ENCODE measurements at places on chromosomes 5 and 9.

GRCh38 chr9:107169796-107170195, 113.3 kb upstream of the RAD23B start:
- no peak for DNase-seq

GRCh38 chr9:136684339-136684738, 2.9 kb downstream of the AGPAT2 start:
- no peak for DNase-seq

DNA sequence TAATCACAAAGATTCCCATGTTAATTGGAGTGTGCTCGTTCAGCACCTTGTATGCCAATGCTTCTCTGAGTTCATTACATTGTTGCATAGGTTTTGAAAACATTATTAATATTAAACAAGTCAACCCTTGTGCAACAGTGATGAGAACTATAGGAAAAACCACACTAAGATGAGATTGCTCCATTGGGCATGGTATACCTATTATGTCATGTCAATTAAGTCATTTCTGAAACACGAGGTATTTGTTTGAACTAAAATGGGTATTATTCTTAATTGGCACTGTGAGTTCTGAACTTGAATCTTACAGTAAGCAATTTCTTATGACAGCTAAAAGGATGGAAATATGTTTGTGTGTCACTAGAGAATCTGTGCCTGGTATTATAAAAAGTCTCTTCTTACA, 447.7 kb downstream of the EFNA5 start:
- DNase-seq: no peak

- DNase-seq: no peak
Measured at GRCh38 chr5:52452098-52452497, 335.6 kb upstream of the ITGA1 start.

DNA sequence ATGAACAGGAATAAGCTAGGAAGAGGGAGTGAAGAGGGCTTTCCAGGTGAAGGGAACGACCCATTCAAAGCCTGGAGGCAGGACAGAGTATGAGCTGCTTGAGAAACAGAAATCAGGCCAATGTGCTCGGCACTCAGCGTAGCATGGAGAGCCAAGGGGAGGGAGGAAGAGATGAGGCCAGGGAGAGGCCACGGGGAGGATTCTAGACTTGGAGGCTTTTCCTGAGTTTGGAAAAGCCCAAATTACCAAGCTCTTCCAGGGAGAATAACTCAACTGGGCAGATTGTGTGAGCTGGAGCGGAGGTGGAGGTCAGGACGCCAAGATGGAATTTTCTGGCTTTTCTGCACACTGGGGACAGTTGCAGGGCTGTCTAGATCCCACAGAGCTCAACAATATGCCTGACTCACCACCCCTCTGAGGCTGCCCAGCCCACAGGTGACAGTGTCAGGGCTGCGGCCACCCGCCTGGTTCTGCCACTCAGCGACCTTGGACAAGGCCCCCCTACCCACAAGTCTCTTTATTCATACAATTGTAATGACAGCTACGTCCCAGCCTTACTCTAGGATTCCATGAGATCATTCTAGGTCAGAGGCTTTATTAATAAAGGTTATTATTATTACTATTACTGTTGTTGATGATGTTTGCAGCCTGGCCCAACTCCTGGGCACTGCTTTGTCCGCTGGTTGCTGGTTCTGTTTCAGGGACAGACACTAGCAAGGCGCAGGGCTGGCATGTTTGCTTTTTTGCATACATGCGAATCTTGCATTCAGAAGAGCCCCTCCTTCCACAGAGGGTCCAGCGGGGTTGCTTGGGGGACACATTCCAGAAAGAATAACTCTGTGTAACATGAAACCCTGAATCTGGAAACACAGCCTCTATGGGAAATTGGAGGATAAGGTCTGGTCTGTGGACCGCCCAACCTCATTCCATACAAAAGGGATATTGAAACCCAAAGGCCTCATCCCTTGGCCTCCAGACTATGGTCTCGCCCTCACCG, 9.4 kb upstream of the LMX1B start:
- no peak for DNase-seq

DNA sequence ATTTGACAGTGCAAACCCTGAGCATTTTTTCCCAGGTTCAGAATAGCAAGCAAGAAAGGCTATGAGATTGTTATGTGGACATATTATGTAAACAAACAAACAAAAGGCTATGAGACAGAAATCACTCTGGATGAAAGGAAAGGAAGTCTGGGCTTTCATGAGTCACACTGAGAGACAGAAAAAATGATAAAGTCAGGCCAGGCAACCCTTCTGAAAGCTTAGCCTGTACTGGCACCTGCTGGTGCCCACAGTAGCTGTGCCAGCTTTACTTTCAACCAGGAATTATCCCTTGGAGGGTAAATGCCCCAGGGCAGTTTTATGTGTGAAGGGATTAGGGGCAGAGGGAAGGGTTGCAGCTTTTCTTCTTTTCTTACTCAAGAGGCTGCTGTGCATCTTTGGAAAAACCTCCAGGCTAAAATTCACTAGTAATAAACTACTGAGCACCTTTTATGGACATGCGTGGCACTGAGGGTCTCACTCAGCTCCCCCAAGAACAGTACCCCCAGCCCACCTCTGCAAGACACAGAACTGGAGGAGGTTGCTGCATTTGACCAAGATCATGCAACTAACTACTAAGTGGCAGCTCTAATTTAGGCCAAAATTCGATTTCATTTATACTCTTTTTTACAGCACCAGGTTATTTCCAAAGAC, 41.7 kb downstream of the ACTL7B start:
- peak; percentile 48 for DNase-seq

GRCh38 chr9:133658442-133659431, 22.6 kb downstream of the DBH start:
- no peak for DNase-seq

DNA sequence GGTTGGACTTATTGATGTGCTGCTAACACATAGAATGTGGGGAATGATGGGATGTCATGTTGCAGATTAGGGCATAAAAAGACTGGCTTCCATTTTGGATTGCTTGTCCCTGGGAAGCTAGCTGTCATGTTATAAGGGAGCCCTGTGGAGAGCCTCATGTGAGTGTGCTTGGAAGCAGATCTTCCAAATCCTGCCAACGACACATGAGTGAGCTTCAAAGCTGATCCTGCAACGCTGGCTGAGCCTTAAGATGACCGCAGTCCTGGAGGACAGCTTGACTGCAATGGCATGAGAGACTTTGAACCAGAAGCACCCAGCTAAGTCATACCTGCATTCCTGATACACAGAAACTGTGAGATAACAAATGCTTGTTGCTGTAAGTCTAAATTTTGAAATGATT, 63.6 kb downstream of the NRG2 start:
- no peak for DNase-seq

- DNase-seq: no peak
Measured at GRCh38 chr9:98057138-98057799, 737 bp downstream of the NANS start.

DNA sequence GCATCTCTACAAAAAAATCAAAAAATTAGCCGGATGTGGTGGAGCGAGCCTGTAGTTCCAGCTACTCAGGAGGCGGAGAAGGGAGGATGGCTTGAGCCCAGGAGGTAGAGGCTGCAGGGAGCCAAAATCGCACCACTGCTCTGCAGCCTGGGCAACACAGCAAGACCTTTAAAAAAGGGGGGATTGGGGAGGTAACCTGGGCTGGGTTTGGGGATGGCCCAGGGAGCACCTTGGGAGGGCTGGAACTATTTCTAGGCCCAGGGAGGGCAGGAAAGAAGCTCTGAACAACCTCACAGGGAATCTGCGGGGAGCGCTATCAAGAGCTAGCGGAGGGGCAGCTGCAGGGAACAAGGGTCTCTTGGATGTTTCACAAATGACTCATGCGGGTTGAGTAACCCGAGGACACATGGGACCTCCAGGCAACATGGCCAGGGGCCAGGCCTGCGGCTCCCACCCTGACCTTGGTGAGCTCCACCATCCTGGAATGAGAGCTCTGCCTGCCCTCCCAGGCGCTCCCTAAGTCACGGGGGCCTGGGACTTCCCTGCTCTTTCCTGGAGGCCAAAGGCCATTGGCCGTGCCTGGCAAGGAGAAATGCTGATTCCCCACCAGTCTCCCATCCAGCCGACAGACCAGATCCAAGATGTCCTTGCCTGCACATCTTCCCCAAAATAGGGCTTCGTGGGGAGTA, 23.4 kb downstream of the SARDH start:
- no peak for DNase-seq

- DNase-seq: no peak
Measured at GRCh38 chr5:39648085-39648847, 223.5 kb upstream of the DAB2 start.

DNA sequence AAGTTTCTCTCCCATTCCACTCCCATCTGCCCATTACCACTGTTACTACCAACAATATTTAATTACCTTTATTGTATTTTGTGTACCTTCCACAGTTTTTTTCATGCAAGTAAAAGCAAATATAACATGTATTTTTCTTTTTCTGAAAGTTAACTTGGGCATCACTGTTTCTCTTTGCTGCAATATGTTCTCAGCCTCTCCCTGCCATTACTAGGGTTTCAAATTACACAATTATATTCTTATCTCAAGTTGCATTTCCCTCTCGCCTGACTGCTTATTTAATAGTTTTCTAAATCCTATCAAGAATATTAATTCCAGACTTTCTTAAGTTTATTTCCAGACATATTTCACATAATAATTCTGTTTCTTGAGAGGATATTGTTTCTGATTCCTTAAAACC, 46.9 kb upstream of the GAS1 start:
- DNase-seq: no peak

GRCh38 chr5:52690236-52690768, 97.4 kb upstream of the ITGA1 start:
- no peak for DNase-seq

DNA sequence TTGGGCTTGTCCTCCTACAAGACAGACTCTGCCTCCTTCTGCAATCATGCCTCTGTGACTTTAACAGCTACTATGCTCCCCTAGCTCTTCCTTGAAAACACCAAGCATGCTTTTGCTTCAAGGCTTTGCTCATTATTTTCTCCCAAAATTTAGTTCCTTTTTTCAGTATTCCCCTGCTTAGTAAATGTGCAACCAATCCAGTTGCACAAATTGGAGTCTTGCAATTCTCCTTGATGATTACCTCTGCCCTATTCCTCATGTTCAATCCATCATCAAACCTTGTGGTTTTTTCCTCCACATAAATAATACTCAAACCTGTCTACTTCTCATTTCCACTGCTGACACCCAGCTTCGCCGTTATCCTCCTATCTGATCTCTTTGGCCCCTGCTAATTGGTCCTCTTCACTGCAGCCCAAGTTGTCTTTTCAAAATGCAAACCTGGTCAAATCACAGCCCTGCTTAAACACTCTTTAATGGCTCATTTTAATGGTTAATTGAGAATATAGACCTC, 296.3 kb downstream of the CWC27 start:
- no peak for DNase-seq

- DNase-seq: no peak
Measured at GRCh38 chr5:102649731-102650130, 105.4 kb upstream of the PAM start.

DNA sequence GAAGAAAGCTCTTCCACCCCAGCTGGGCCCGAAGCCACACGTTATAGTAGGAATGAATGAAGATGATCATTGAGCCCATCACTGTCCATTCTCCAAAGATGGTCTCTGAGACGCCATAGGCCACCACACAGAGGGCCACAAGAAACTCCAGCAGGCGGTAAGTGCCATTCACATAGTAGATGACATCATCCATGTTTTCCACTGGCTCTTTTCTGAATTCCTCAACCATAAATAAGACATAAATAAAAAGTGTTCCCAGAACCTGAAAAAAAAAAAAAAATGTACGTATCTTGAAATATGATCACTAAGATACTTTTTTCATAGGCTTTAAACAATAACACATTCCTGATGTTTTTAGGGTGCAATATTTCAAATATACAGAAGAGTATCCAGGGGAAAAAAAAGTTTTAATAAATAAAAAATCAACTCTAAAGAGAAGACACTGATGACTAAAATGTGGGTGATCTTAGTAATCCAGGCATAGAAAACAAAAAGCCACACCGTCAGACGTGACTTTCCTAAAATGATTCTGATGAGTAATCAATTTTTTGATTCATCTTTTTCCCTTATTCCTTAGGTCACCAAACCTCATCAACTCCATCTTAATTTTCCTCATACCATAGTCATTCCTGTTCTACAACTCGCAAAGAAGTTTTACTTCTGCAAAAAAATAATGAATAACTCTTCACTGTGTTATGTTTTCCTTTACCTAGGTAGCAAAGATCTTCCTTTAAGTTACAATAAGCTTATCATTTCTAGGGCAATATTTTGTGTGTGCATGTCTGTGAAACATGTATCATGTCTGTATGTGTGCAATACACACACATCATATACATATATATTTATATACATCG, 47.8 kb downstream of the RNF145 start:
- DNase-seq: no peak

DNA sequence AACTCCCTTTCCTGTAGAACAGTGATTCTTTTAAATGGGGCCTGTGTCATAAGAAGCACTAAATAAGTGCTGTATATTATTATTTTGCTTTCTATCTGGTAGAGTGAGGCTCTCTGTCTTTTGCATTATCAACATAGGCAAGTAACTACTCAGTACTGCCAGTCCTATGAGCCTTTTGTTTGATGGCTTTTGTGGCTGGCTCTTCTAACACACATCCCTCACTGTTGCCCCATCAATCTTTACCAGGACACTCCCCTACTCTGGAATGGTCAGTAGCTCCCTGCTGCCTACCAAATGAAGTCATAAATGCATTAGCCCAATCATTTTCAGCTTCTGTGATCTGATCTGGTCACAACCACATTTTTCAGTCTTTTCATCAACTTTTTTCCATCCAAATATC, 137.6 kb downstream of the INSYN2B start:
- no peak for DNase-seq

DNA sequence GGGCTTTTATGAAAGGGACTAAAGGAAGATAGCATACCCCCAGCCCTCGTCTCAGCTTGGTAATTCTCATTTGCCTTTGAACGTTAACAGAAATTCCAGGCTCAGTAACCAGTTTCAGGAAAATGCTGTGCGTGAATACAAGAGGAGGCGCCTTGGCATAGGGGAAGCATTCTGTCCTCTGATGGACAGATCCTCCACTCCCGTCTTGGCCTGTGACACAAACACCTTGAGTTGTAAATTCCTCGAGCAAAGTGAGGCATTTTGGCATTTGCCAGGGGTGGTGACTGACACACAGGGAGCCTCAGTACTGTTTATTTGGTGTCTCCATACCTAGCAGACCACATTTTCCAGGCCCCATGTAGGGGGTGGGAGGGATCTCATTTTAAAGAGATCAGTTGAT, 44.8 kb downstream of the APTX start:
- no peak for DNase-seq

GRCh38 chr5:27353970-27354369, 315.6 kb upstream of the CDH9 start:
- DNase-seq: no peak

Data from HS-5 (cell line).